ENCODE measurements at places on chromosomes 2 and 18.

GRCh38 chr2:43737097-43737854 lies 36.6 kb upstream of the DYNC2LI1 start:
- DNase-seq, result no peak

DNA sequence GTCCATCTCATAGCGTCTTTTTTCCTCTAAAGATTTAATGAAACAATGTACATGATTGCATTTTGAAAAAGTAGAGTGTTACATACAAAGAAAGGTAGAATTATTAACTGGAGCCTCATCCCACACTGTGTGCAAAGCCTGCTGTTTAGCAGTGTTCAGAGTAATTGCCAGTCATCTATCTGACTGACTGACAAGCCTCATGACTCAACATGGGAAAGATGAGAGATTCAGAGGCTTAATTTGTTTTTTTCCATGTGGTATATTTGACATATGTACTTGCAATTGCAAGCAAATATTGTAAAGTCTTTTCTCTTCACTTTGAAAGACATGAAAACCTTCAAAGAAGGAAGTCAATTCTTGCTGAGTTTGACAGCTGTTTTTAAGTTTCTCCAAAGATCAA lies 14.7 kb downstream of the PCARE start:
- DNase-seq, result no peak

GRCh38 chr2:191245869-191246531 lies 796 bp downstream of the MYO1B start:
- peak; percentile 57 for DNase-seq

- DNase-seq, result no peak
These were observed 143.2 kb downstream of the MEIS1 start for GRCh38 chr2:66578054-66578686.

- no peak for DNase-seq
These were observed 150.6 kb downstream of the RIF1 start for GRCh38 chr2:151560289-151560688.

DNA sequence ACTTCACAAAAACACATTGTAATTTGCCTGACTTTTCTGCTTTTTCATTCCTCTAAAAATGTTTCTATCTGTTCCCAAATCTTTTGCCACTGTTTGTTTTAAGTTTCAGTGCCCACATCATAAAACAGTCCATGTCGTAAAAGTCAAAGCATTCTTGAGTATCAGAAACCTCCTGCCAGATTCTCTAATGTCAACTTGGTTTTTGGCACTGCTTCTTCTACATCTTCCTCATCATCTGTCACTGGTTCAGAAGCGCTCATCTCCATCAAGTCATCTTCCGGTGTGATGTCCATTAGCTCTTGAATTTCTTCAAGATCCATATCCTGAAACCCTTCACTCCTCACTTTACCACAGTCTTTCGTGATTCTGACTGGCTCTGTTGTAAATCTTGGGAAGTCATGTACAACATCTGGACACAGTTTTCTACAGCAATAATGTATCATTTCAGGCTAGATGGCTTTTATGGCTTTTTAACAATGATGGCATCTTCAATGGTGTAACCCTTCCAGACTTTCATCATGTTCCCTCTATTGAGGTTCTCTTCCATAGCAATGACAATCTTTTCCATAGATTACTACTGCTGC lies 19.6 kb downstream of the CUL3 start:
- DNase-seq, result no peak

DNA sequence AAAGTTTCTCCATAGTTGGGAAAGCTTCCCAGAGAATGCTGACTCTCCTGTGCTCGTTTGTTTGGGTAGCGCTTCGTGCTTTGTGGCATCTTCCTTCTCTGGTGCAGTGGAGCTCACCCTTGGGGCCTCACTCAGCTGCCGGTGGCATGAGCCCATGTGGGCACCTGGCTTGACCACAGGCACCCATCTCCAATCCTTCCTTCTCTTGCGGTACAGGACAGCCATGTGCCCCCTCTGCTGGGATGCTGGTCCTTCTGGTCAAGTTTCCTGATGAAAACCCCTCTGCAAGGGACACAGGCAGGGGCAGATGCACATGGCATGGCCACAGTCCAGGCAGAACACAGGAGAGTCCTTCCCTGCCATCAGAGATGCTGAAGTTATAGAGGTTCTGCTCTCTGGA lies 555.9 kb upstream of the HS6ST1 start:
- DNase-seq, result no peak

GRCh38 chr2:201648-202433 lies 62.0 kb downstream of the SH3YL1 start:
- DNase-seq, result no peak
